ENCODE measurements at places on chromosomes 1 and 21.

DNA sequence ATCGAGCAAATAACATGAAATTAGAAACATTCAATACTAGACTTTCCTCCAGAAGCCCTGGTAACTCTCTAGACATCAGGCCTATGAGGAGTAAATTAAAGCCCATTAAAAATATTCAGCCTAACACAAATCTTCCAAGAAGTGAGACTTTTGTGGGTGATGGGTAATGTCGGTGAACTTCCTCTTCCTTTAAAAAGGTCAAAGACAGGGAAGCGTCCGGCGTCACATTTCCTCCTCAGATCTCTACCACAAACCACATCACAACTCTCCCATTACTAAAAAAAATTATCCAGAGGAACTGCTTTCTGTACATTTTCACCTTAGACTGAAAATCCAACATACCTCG is 1.4 kb downstream of the EIF4G3 start:
- no peak for DNase-seq

DNA sequence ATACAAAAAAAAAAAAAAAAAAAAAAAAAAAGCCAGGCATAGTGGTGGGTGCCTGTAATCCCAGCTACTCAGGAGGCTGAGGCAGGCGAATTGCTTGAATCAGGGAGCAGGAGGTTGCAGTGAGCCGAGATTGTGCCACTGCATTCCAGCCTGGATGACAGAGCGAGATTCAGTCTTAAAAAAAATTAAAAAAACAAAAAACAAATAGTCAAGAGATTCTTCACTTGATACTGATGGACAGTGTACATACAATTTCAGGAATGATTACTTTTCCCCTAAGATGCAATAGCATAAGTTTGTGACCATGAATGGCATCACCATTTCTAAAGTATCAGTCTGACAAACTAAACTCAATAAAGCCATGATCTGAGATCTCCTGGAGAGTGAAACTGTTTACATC is 60.8 kb upstream of the IVNS1ABP start:
- DNase-seq, result no peak

DNA sequence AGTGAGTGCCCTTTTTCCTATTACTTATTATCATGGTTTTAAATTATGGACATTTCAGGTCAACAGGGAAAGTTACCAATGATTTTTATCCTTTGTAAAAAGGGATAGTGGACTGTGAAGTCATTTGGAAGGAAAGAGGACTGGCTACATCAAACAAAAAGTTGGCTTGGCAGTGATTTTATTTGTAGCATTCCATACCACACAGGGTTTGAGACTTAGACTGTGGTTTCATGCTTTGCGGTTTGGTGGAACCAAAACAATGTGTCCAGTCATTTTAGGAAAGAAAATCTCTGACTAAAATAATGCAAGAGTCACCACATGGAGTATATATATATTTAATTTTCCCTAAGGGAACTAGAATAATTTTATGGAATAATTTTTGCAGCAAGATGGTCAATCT is 239.5 kb downstream of the HMCN1 start:
- peak; percentile 93 for DNase-seq

- DNase-seq, result no peak
Observed at GRCh38 chr1:191371626-191372025, 786.6 kb upstream of the RGS18 start.

DNA sequence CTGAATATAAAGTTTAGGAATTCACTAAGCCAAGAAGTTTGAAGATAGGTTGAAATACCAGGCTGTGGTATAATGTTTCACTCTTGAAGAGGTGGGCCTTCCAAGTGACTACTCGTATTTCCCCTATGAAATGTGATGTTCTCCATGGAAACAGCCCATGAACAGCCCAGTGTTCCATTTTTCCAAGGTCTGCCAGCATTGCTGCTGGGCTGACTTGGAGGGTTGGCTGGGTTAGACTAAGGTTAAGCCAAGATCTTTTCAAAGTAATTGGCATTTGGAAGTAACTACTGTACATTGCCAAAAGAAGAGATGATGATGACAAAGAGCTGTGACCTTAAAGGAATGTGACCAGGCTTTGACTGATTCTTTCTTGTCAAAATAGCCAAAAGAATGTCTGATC is 73.8 kb downstream of the RPE65 start:
- DNase-seq, result no peak

DNA sequence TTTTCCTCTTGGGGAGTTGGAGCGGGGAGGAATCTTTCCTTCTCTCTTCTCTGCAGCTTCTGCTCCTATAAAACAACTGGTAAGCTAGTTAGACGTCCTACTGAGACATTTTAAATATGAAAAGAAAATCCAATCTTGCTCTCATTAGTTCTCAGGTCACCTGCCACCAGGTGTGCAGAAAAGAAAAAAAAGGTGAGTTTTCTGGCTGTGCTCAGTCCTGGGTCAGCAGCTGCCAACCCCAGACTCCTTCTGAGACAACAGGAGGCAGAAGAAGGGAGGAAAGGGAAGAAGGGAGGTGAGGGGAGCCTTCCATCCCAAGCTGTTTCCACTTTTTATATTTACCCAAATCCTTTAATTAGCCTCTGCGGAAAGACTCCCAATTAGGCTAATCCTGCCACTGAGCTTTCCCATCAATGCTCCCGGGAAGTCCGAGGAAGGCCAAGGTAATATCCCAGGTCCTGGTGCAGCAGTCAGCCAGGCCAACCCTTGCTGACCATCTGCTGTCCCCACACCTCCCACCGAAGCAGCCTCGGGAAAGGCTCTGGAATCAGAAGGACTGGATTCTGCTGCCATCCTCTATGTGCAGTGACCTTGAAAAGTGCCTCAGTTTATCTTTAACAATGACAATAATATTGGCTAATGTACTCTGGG is 33.4 kb downstream of the GLIS1 start:
- no peak for DNase-seq

DNA sequence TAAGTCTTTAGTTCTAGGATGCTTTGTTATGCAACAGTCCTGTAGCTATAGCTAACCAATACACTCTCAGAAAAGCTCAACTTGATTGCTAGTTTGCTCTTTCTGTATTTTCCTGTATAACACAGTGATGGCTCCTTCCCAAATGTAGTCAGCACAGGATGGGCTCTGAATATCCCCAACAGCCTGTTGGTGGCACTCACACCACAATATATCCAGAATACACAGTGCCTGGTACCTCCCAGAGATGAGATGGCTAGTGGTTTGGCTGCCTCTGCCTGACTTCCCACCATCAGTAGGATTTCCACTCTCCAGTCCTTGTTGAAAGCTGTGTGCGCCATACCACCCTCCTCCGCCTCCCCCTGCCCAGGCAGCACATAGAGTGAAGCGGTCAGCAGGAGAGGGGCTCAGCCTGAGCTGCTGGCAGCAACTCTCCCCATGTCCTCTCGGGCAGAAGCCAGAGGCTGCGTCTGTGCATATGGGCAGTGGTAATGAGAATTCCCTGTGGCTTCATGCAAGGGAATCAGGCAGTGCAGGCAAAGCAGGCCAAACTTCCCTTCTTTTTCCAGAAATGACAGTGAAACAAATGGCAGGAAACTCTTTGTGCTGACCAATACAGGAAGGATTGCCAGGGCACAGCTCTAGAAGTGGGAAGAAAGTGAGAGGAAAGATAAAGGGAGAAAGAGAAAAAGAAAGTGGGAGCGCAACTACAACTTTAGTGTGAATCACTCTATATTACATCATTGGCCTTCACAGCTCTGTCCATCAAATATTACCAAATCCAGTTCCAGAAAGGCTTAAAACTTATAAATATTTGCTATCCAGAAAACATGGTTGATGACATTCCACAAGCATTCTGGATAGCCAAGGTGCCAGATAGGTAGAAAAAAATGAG is 49.7 kb downstream of the LMX1A start:
- DNase-seq, result no peak

- no peak for DNase-seq
Observed at GRCh38 chr21:40047211-40047610, 180.0 kb downstream of the PCP4 start.

DNA sequence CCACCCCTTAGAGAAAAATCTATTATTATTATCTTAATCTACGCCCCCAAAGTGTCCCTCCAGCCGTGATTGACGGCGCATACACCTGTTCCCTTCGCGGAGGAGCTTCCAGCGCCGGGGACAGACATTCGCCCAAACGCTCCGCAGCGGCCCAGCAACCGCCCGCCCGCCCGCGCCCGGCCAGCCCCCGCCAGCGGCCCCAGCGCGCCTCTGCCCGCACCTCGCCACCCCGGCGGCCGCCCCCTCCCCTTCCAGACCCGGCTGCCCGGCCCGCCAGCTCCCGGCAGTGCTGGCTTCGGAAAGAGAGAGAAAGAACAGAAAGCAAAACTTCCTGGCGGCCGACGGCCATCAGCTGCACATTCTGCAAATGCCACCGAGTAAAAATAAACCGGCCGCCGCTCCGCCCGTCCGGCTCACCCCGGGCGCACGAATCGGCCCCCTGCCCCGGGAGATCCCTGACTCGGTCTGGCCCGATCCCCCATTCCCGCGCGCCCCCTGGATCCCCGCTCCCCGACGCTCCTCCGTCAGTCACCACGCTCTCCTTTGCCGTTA is 1.6 kb downstream of the CASZ1 start:
- DNase-seq, result no peak

DNA sequence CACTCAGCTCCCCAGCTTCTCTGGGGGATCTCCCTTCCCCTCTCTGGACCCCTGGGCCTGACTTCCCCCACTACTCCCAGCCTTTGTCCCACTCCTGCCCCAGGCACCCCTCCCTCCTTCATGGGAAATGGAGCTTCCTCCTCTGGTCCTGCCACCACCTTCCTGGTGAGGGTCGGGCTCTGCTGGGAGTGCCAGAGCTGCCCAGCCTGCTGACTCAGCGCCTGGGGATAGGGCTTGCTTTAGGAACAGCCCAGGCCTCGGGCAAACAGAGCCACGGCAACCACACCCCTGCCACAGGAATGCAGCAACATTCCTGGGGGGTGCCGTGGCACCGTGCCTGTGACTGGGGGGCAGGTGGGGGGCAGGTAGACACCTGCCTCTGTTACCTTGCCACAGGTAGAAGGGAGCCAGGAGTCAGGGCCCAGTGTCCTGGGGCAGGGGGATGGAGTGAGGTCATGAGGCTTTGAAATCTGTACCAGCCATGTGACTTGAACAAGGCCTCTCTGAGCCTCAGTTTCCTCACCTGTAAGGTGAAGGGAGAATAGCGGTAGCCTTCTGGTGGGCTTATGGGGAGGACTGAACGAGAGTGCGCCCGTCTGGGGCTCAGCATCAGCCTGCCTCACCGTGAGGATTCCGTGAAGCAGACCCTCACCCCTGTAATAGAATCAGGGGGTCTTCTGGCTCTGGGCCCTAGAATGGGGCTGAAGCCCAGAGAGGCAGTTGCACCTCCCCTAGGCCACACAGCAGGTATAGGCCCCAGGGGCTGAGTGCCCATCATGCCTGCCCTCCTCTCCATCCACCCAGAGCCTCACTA is 17.8 kb upstream of the EPHA2 start:
- DNase-seq, result no peak

DNA sequence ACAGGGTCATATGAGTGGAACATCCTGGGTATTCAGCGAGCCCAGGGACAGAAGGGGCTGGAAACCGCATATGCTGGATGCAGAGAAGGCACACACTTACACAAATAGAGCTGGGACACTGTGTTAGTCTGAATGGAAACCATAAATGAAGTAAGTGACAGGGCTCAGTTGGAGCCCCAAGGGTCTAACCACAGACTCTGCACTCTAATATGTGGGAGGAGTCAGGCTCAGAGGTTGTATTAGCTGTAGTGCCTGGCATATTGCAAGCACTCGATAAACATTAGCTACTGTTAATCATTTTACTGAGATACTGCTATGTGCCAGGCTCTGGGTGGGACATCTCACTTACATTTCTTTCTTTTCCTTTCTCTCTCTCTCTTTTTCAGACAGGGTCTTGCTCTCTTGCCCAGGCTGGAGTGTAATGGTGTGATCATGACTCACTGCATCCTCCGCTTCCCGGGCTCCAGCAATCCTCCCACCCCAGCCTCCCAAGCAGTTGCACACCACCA is 6.5 kb upstream of the OLIG1 start:
- DNase-seq, result no peak

- DNase-seq, result no peak
Observed at GRCh38 chr1:23428136-23428905, 3.8 kb upstream of the TCEA3 start.

DNA sequence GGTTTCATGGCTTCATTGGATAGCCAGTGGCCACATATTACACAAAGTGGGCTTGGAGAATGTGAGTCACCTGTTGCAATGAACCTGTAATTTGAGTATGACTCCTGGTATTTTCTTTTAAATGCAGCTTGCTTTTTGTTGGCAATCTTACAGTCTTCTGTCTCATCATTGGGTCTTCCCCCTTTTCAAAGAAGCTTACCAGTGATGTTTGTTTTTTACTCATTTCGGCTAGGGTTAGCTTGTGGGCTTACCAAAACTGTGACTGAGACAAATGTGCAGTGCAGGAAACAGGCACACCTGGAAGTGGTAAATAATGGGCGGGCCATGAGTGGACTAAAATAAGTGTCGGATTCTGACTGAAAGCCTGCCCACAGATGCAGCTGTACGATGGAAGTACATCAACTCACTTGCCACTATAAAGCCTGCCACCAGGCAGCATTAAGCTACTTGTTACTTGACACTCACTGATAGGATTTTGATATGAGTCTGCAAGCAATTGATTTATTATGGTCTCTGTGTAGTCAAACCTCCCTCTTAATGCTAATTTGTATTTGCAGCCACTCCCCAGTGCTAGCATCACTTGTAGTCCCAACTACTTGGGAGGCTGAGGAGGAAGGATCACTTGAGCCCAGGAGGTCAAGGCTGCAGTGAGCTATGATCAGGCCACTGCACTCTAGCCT is 4.2 kb downstream of the HHAT start:
- DNase-seq, result no peak

GRCh38 chr1:67642629-67643028 is 42.4 kb upstream of the GADD45A start:
- DNase-seq, result no peak

DNA sequence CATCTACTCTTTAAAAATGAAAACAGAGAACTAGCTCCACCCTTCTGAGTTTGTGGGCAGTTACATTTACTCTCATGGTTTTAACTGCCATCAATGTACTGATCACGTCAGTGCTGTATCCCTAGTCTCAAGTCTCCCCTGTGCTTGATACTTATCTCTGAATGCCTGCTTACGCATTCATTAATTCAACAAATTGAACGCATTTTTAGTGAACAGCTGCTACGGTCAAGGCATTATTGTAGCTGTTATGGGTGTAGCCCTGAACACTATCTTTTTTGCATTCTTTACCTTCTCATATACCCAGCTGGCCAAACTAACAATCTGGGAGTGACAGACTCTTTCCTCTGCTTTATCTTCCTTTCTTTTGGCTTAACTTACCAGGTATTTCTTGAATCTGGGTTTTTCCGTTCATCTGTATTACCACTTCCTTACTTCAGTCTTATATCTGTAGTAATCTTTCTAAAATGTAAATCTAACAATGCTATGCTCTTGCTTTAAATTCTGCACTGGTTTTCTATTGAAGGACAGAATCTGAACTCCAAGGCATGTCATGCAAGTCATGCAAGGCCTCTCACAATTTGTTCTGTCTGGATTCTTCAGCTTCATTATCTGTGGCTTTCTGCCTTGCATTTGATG is 33.3 kb downstream of the SMG7 start:
- DNase-seq, result no peak

DNA sequence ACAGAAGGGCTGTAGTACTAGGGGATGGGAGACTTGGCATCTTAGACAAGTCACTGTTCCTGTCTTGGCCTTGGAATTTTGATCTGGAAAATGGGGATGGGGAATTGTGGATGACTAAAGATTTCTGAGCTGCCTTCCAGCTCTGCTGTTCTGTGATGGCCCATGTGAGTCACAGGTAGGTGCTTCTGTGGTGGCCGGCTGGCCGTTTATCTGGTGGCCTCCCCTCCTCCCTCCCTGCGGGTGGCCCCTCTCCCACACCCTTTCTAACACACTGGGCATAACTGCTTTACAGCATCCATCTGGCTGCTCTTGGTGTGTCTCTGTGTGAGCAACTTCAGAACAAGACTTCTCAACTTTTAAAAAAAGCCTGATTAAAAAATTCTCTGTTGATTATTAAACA is 35.9 kb downstream of the KCNA2 start:
- no peak for DNase-seq

Data from non-pigmented ciliary epithelial cell (primary cell).